Small intestine (tissue), 16 donors: ENCODE measurements at places on chromosomes 3 and 15.

- H3K36me3 ChIP-seq = no peaks in the 10 kb centered on the region
- no peak overlapping the region for H3K4me3 ChIP-seq
- DNase-seq = no peak
- H3K27ac ChIP-seq = no peak overlapping the region
Observed at GRCh38 chr3:119745942-119746341, 36.0 kb upstream of the NR1I2 start.

DNA sequence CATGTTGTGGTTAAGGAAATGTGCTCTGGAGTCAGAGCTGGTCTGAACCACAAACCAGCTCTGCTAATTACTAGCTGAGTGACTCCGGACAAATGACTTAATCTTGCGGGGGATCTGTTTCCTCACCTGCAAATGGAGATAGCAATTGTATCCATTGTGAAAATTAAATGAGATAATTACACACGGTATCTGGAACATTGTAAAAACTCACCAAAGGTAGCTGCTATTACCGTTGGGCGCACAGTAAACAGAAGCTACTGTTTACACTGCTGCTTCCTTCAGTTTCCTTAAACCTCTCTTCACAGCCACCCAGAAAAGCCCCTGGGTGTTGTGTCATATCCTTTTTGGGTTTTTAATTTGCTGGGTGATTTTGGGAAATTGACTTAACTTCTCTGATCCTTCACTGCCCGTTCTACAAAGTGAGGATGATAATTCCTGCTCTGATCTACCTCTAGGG is 107.8 kb downstream of the MEGF11 start:
- no peak overlapping the region for H3K4me3 ChIP-seq
- no peak for DNase-seq
- H3K36me3 ChIP-seq = no peaks in the 10 kb centered on the region
- no peaks in the 10 kb centered on the region for H3K4me1 ChIP-seq

DNA sequence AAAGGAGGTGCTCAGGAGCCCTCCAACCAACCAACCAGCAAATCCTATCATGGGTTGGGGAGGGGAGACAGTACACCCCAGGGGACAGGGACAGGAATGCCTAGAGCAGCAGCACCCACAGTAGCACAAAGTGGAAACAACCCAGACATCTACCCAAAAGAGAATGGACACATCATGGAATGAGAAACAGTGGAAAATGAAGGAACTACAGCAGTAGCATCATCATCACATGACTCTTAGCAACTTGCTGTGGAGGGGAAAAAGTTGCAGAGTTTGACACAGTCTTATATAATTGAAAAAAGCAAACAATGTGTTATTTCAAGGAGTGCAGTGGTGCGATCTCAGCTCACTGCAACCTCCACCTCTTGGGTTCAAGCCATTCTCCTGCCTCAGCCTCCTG is 11.0 kb downstream of the C3orf22 start:
- no peaks in the 10 kb centered on the region for H3K36me3 ChIP-seq
- no peak overlapping the region for H3K27ac ChIP-seq
- H3K27me3 ChIP-seq = no peaks in the 10 kb centered on the region
- no peak overlapping the region for H3K4me3 ChIP-seq
- no peaks in the 10 kb centered on the region for H3K4me1 ChIP-seq

DNA sequence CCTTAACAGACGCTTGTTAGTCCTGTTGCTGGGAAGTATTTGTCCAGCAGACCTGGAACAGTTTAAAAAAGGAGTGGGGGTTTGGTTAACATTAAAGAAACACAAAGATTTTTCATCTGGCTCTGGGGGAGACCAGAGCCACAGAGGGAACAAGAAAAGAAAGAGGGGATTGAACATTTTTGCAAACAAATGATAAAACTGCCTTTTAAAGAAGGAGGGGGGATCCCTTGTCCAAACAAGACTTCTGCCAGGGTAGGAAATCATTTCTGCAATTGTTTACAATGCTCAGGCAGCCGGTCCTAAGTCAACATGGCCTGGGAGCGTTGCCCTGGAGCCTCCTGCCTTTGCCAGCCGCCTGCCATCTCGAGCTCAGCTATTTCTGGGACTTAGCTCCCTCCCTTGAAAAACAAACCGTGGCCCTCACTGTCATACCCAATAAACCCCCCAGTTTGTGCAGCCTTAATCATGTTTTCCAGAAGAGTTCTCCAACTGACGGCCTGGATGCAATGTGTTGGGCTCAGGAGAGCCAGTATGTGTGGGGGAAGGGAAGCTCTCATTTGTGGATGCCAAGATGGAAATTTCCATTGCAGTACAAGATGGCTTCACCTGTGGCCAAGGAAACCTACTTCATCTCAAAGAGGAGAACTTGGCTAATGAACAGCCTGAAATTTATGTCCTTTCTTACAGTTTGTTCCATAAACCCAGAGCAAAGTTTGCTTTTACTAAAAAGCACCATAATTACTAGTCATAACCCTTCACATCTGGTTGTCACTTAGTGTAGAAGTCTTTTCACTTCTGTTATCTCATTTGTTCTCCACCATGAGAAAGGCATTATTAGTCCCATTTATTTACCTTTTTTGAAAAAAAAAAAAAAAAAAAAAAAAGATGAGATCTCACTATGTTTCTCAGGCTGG is 75.9 kb upstream of the RNU6-1 start:
- peak; percentile 78 for DNase-seq
- H3K27ac ChIP-seq = peak overlapping the region; percentile 64
- no peaks in the 10 kb centered on the region for H3K36me3 ChIP-seq
- no peaks in the 10 kb centered on the region for H3K27me3 ChIP-seq
- H3K4me1 ChIP-seq = no peaks in the 10 kb centered on the region
- no peak overlapping the region for H3K4me3 ChIP-seq

GRCh38 chr3:193897288-193897687 is 238.7 kb upstream of the HES1 start:
- no peaks in the 10 kb centered on the region for H3K27me3 ChIP-seq
- no peak overlapping the region for H3K27ac ChIP-seq
- H3K4me1 ChIP-seq = peaks cover 2% of the 10 kb centered on the region
- no peak overlapping the region for H3K4me3 ChIP-seq
- no peaks in the 10 kb centered on the region for H3K36me3 ChIP-seq

DNA sequence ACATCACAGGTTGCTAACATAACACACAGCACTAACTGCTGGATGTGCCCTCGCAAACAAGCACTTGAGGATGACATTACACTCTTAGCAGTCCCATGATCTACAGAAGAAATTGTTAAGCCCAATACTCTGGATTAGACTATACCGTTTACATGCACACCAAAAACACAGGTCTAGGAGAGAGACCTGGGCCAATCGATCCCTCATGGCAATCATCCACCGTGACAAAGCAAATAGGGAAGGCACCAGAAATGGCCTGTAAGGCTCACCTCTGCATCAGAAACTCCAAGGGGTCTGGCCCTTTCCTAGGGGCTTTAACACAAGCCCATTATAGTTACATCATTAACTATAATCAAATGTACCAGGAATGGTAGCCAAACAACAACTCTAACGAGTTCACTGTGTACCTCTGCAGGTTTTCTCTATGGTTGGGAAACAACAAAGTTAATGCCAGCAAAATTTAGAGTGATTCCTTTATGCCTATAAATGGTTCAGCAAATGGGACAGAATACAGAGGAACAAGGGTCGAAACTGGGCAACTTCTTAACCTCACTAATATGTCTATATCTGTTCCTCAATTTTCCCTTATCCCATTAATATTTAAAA is 18.5 kb downstream of the TRANK1 start:
- H3K27ac ChIP-seq = no peak overlapping the region
- no peaks in the 10 kb centered on the region for H3K4me1 ChIP-seq
- H3K36me3 ChIP-seq = no peaks in the 10 kb centered on the region
- no peaks in the 10 kb centered on the region for H3K27me3 ChIP-seq
- no peak overlapping the region for H3K4me3 ChIP-seq
- no peak for DNase-seq
